ENCODE measurements at places on chromosomes 5 and 9. TPM values are rescaled to one million over a fixed set of nuclear protein-coding genes. Genes with fewer than 3 reads are reported as not detected.

DNA sequence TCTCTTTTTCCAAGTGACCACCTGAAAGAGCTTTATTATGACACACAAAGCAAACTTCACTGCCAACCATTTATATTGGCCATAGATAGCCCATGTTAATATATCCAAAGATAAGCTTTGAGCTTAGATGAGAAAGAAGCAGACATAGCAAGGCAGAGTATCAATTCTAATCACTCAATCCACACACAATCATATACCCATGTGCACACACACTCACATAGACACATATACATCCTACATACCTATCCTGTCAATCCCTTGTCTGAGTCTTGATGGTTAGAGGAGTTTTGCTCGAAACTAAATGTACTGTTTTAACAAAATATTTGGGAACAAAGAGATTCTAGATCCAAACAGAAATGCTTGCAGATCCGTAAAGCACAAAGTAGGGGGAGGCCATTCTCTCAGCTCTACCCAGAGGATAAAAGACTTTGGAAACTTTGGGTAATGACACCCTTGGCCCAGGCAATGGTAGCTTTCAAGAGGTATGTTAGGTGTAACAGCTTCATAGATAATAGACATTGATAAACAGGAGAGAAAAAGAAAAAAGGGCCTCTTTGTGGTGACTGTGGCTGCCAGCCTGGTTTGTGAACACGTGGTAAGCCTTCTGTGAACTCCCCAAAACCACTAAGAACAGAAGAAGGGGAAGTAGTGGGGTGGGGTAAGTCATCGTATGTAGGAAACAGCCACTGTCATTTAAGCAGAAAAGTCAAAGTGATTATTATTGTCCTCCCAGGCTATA is 121.6 kb downstream of the TLR4 start:
- no peak for DNase-seq

GRCh38 chr5:43687275-43687674 is 84.3 kb downstream of the NNT start:
- no peak for DNase-seq

GRCh38 chr5:73119451-73120157 is 771 bp upstream of the TMEM171 start:
- no peak for DNase-seq

DNA sequence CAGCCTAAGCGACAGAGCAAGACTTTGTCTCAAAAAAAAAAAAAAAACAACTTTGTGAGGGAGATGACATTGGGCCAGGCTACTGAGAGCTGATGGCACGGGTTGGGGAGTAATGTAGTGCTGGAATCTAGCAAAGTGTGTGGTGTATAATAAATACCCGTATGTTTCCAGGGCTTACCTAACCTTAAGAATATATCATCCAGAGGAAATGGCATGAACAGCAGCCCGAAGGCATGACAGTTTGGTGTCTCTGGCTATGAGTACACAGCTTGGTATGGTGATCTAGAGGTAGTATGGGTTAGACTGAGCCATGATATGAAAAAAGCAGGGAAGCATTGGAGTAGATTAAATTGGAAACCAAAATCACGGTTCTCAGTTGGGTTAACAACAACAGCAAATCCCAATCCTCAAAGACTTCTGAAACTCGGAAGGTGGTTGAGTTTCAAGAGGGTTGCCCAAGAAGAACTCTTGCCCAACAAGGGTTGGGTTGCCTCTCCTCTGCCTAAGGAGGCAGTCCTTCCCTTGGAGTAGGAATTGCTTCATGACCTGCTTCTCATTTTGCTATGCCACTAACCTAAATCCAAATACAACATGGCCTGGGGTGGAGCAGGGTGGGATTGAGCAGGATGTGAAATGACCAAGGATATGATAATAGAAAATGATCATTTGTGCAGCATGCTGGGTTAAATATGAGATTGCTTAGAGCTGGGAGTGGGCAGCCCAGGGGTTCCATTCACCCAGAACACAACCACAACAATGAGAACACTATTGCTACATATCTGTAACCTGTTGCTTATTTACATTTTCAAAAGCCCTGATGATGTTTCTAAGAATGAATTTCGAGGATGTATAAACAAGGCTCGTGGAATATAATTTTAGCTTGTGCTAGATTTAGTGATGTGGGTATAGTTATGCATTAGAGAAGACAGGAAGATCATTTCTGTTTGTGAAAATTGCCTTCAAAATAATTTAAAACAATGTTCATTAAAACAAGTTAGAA is 64.6 kb upstream of the ZFR start:
- DNase-seq: no peak

CKMT2 gene
- total RNA-seq: not detected

DNA sequence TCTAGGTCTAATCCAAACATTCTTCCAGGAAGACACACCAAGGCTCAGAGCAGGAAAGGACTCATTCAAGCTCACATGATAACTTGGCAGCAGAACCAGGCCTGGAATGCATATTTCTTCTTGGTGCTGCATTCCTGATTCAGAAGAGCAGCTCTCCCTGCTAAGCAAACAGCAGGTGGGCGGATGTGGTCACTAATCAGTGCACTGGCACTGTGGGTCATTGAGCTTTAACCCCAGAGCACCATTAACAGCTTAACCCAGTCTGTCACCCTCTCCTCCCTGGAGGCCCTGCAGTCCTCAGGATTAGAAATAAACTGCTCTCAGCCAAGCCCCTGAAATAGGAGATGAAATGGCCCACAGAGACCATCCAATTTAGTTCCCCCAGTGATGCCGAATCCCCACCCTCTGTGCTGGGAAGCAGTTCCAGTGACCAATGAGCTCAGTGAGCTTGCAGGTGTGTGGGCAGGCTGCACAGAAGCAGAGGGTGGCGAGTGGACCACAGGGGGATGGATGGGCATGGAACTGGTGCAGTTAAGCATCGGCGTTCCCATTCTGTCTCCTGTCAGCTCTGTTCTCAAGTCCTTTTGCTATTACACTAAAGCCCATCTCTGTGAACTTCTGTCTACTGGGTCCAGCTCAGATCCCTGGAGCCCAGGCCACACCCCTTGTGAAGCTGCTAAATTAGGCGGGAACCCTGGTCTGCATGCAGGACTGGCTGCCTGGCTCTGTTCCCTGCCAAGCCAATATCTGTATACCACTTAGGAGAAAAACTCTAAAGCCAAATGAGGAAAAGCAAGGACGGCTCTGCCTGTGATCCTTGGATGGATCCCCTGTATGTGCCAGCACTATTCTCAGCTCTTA is 16.6 kb upstream of the MEGF9 start:
- no peak for DNase-seq

DNA sequence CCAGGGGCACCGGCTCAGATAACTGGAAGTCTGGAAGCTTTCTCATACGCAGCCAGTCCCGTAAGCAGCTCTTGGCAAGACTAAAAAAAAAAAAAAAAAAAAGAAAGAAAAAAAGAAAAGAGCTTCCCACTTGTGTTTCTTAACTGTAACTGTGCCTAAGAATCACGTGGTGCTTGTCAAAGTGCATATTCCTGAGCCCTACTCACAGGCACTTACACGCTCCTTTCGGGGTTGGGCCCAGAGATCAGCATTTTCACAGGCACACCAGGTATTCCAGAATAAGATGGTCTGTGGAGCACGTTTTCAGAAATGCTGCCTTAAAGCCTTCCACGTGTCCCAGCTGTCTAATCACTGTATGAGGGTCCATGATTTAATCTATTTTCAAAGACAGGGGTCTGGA is 22.6 kb upstream of the SH3GL2 start:
- no peak for DNase-seq

TMEM215 gene
- not detected for total RNA-seq

CTNND2 gene
- total RNA-seq: 0.50 TPM

DNA sequence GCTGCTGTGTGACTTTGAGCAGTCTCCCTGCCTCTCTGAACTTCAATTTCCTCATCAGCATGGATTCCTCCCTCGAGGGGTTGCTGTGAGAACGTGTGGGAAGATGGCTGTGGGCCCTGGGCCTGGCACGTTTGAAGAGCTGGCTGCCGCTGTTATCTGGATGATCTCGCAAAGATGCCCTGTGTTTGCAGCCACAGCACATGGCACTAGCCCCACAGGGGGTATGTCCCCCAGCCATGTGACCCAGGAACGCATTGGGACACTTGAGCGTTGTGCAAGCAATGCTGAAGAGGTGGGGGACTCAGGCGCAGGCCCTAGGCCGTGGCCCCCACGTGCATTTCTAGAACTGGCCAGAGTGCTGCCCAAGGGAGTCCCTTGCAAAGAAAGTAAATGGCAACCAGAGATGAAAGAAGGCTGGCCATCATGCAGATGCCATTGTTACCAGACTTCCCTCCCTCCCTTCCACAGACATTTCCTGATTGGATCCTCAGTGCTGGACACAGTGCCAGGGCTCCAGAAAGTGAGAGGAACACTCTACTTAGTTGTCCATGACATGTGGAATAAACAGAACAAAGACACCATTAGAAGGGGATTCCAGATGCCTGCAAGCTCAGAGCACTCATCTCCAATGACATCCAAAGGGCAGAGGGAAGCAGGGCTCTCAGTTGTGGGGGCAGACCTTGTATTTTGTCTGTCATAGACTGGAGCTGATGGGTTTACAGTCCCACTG is 65.1 kb upstream of the NEURL1B start:
- no peak for DNase-seq

GRCh38 chr5:122412966-122413365 is 100.9 kb downstream of the SNCAIP start:
- DNase-seq: no peak

TGFBI gene
- total RNA-seq: 63.5 TPM

SNX30 gene
- total RNA-seq: 10.2 TPM

IL17B gene
- total RNA-seq: 2.0 TPM

GRCh38 chr9:126703002-126703865 is 89.5 kb downstream of the LMX1B start:
- DNase-seq: no peak

KCNMB1 gene
- total RNA-seq: 1.1 TPM

- no peak for DNase-seq
These were observed 1.3 kb downstream of the SH3GL2 start for GRCh38 chr9:17580119-17580518.
